Stimulated activated CD8-positive, alpha-beta memory T cell treated with anti-CD3 and anti-CD28 coated beads, Interleukin-15, amount 100 ng/mL, for 48 hours (primary cell): ENCODE measurements at places on chromosomes 3 and 15.

DNA sequence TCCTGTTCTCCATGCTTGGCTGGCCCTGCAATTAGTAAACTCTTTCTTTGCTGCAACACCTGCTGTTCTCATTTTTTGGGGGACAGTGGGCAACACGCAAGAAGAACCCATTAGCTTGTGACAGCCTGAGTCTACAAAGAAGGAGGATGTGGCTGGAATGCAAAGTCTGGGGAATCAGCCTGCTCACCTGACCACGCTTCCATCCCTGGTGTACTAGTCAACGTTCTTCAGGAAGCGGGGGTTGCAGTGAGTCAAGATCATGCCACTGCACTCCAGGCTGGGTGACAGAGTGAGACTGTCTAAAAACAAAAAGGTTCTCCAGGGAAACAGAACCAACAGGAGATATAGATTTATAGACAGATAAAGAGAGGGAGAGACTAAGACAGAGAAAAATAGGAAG lies 27.7 kb upstream of the KBTBD12 start:
- DNase-seq, result no peak

DNA sequence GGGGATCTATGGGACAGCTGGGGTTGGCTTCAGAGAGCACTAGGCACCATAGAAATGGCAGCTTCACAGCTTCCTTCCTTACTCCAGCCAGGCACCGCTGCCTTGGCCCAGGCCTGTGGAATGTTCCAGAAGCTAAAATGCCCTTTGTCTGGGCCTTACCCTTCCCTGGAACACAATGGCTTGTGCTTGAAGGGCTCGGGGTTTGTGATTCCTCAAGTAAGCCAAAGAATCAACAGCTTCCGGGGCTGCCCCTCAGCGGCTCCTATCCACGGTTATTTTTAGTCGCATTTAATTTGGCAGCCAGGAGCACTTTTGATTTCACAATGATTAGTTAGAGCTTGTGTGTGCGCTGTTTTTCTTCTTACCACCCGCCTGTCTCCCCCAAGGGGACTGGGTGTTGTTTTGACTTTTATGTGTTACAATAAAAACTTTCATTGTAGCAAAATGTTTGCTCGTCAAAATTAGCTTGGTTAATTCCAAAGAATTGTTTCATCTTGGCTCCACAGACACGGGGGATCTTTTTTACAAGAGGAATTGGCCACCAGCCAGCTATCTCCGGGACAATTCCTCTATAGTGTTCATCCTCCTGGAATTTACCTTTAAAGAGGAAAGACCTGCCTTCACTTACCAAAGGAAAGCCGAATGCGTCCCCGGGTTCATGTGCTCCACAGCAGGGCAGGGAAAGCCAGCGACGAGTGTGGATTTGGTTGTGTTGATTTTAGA lies 73.8 kb downstream of the TLE3 start:
- DNase-seq, result no peak

DNA sequence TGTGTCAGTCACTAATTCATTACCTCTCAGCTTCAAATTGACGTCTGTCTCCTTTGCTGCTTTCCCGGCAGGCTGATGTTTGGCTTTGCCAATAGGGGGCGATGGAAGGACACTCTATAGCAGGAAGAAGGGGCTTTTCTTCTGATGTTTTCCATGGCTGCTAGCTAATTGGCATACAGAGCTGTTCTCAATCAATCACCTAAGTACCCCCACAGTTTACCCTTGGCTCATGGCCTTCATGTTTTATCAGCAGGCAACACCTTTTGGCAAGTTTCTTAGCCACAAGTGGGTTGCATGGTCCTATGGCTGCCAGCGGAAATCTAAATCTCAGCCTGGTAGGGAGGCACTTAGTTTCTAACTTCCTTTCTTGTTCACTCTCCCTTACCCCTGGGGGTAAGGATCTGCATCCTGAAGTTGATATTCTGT lies 45.0 kb downstream of the ESYT3 start:
- DNase-seq, result no peak

DNA sequence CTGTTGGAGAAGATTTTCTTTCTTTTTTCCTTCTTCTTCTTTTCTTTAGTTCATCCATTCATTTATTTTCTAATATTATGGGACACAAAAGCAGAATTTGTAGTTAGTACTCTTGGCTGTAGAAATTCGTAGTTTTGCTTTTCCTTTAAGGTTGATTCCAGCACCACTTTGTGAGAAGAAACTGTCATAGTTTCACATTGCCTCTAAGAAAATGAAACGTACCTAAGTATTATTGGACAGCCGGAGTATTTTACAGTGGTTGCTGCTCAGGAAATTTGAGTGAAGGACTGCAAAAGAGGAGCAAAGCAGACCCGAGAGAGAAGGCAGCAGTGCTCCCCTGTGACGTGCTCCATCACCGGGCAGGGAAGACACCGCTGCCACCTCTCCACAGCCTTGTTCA lies 48.1 kb downstream of the PLCL2 start:
- no peak for DNase-seq

DNA sequence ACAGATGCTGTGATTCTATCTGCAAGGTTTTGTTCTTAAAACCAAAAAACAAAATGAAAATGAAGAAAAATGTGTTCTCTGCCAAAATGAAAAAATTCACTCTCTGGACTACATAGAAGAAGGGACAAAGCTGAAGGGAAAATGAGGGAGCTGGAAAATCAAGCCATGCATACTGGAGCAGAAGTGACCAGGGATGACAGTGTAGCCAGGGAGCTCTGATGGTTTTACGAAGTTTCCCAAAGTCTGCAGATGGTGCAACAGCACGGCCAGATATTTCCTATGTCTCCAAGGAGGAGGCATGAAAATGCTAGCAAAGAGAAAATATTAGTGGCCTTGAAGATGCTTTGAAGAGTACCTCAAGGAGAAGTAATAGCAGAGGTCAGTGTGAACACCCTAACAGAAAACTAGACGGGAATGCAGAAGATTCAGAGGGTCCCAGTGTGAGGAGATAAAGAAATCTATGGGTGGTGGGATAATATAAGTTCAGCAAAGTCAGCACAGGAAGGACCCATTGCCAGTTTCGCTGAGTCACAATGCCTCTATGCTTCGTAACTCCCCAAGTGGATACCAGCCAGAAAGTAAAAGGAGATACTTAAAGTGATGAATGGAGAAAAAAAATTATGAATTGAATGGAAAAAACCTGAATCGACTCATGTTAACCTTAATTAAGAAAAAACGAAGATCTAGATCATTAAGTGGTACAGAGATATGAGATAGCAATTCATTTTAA lies 39.0 kb upstream of the POMGNT2 start:
- no peak for DNase-seq

GRCh38 chr15:89299896-89300295 lies 34.7 kb downstream of the POLG start:
- no peak for DNase-seq

GRCh38 chr3:98556164-98557130 lies 24.7 kb downstream of the GPR15 start:
- DNase-seq, result peak; percentile 66

DNA sequence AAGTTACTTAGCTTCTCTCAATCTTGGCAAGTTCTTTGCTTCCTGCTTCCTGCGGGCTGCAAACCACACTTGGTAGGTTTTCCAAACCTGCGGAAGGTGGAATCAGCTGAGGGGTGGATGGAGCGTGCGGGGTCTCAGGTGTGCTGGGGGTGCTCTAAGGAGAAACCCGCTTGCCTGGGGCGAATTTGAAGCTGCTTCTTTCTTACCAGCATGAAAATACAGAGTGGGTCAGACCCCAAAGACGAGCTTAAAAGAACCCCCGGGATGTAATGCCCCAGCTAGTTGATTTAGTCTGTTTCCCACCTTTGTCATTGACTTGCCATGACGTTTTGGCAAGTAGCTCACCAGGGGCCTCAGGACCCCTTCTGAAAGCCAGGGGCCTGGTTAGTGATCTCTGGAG lies 28.8 kb upstream of the CORO2B start:
- no peak for DNase-seq

DNA sequence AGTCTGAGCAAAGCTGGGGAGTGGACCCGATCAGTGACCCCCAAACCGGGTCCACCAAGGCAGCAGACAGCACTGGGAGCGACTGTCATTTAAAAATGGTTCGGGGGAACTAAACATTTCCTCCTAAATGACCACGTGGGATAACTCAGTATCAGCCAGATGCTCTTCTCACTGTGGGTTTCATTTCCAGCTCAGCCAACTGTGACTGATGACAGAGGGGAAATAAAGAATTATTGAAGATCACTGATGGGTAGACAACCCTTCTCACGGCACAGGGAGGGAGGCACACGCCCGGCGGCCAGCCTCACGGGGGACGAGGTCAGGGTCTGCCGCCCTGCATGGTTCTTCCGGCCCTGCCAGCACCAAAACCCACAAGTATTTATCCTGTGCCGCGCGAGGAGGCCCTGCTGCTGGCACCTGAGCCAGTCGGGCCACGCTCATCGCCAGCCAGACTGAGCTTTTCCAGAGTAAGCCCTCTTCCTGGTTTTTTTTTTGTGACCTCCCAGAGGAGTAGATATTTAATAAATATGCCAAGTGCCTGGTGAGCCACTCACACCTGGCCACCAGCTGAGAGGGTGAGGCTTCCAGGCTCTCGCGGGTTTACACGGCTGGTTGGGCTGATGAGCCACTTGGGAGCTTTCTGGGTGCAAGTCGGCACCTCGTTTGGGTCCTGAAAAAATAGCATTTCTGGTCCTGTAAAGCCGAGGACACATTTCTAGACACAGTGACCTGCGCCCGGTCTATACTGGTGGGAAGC lies 6.2 kb downstream of the MELTF start:
- no peak for DNase-seq

GRCh38 chr15:28101983-28102441 lies 2.9 kb upstream of the OCA2 start:
- DNase-seq, result no peak

DNA sequence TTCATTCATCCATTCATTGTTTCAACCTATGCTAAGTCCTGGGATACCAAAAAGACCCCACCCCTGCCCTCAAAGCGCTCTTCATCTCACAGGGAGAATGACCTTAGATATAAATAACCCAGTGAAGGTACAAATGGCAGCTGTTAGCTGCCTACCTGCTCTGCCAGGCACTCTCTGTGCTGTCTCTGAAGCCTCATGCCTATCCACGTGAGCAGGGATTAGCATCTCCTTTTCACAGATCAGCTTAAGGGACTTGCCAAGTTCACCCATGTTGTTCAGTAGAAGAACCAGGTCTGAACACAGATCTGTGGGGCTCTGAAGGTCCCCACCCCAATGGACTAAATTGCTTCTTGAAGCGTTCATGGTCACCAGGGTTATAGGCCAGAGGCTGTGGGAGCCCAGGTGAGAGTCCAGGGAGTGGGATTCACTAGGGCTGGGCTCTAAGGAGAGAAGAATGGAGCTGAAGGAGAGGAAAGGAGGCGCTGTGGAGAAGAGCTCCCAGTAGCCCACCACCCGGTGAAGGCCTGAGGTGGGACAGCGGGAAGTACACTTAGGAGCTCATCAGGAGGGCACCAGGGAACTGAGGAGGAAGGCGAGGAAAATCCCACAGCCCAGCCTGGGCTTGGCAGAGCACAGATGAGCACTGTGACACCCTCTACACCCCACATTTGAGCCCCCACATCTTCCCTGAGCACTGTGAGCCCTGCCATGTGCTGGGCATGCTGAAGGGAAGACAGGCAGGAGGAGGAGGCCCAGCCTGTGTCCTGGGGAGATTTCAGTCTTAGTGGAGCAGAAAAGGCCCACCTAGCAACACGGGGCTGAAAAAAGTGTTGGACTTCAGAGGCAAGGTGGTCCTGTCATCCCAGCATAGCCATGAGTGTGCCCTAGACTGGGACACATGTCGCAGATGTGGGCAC lies 20.4 kb downstream of the RBP1 start:
- no peak for DNase-seq

DNA sequence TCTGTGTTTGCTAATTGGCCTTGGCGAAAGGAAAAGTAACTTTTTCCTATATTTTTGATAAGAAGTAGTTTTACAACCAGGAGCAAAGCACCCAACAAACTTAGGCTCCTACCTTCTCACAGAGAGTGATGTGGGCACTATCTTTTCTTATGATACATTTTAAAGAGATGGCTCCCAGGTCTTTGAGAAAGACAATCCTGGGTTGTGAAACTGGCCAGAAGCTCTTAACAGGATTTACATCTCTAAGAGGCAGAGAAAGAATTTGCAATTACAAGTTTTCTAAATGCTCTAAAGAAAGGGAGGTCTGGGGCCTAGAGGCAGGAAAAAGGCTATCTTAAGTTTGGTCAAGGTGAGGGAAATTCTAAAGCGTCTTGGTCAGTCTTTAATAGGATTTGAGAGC lies 609.7 kb downstream of the VGLL3 start:
- DNase-seq, result no peak

GRCh38 chr3:149871855-149872254 lies 58.8 kb downstream of the RNF13 start:
- no peak for DNase-seq
